ENCODE measurements at places on chromosomes 12 and 14. TPM values are rescaled to one million over a fixed set of nuclear protein-coding genes. Genes with fewer than 3 reads are reported as not detected.
A peak's percentile ranks its signal among the peaks of the same experiment; 100 is the strongest.

The VASH1 gene
- total RNA-seq: 12.2 TPM

The DHH gene
- 2.2 TPM for total RNA-seq

The CCDC38 gene
- not detected for total RNA-seq

The PARPBP gene
- total RNA-seq: 0.45 TPM

The DAZAP2 gene
- total RNA-seq: 381 TPM

The HSPB8 gene
- total RNA-seq: 447 TPM

The PCBP2 gene
- total RNA-seq: 364 TPM

The LMBR1L gene
- 25.7 TPM for total RNA-seq

The PRR4 gene
- total RNA-seq: 2.1 TPM

The DAO gene
- not detected for total RNA-seq

The KLHDC1 gene
- total RNA-seq: 8.3 TPM

The TCL1A gene
- total RNA-seq: not detected

- no peak overlapping the region for H3K4me3 ChIP-seq
- peak overlapping the region; percentile 17 for H3K27ac ChIP-seq
- peaks cover 91% of the 10 kb centered on the region for H3K36me3 ChIP-seq
- H3K4me1 ChIP-seq: peaks cover 75% of the 10 kb centered on the region
These were observed 14.2 kb downstream of the ZFYVE21 start for GRCh38 chr14:103729496-103730448.

GRCh38 chr12:111182382-111182781, 186.5 kb downstream of the PHETA1 start:
- H3K4me3 ChIP-seq: no peak overlapping the region
- peaks cover 24% of the 10 kb centered on the region for H3K4me1 ChIP-seq
- H3K36me3 ChIP-seq: no peaks in the 10 kb centered on the region
- no peak overlapping the region for H3K27ac ChIP-seq
- no peak for DNase-seq

- peaks cover 56% of the 10 kb centered on the region for H3K4me1 ChIP-seq
- no peak overlapping the region for H3K27ac ChIP-seq
- no peak for DNase-seq
- no peak overlapping the region for H3K4me3 ChIP-seq
These were observed 4.7 kb downstream of the TSPAN9 start for GRCh38 chr12:3081886-3082285.

- H3K4me3 ChIP-seq: no peak overlapping the region
- no peak overlapping the region for H3K27ac ChIP-seq
- peaks cover 4% of the 10 kb centered on the region for H3K27me3 ChIP-seq
These were observed 3.7 kb downstream of the PIANP start for GRCh38 chr12:6696690-6697583.

- DNase-seq: no peak
- H3K36me3 ChIP-seq: peaks cover 68% of the 10 kb centered on the region
- no peak overlapping the region for H3K4me3 ChIP-seq
- no peaks in the 10 kb centered on the region for H3K27me3 ChIP-seq
- no peak overlapping the region for H3K27ac ChIP-seq
These were observed 18.7 kb downstream of the SART3 start for GRCh38 chr12:108542320-108542719.

DNA sequence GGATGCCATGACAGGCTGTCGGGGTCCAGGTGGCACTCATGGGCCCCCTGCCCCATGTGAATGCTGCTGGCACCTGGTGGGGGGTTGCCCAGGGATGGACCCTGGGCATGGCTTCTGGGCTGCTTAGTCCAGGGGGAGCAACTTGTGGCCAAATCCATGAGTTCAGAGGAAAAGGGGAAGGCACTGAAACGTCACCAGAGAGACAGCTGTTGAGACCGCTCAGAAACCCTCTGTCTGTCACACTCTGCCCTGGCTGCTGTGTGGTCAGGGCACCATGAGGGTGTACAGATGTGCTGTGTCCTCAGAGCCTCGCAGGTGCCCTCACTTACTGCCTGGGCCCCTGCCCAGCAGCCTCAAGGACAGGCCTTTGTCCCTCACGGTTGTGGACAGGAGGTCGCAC, 9.4 kb downstream of the CLBA1 start:
- DNase-seq: no peak
- no peaks in the 10 kb centered on the region for H3K27me3 ChIP-seq

DNA sequence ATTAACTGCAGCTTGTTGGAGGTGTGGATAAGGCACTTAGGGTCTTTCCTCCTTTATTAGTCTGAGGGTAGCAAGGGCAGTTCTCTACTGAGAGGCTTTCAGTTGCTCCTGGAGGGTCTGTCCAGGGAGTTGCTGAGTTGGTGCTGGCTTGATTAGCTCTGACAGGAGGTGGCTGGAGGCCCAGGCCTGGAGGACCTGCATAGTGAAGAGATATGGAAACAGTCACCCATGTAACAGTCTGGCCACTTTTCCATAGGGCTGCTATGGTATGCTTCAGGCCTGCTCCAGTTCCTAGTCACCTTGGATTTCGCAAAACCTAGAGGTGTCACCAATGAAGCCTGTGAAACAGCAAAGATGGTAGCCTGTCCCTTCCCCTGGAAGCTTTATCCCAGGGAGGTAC, 143.3 kb upstream of the SLC38A2 start:
- no peak overlapping the region for H3K4me3 ChIP-seq
- H3K27ac ChIP-seq: no peak overlapping the region
- no peaks in the 10 kb centered on the region for H3K27me3 ChIP-seq
- DNase-seq: no peak
- no peaks in the 10 kb centered on the region for H3K36me3 ChIP-seq

DNA sequence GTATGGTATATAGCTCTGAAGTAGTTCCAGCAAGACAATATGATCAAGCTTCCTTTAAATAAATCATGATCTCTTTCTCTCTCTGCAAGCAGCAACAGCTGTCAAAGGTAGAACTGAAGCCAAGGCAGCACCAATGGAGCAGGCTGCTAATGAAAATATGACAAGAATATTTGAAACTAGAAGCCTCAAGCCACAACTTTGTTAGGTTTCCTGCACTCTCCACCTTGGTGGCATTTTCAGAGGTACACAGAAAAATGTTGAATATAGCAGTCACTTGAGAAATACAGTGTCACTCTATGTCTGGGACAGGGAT, 43.8 kb upstream of the PSMA6 start:
- H3K4me3 ChIP-seq: no peak overlapping the region
- no peaks in the 10 kb centered on the region for H3K36me3 ChIP-seq
- peaks cover 16% of the 10 kb centered on the region for H3K4me1 ChIP-seq
- H3K27ac ChIP-seq: peak overlapping the region; percentile 53
- no peaks in the 10 kb centered on the region for H3K27me3 ChIP-seq

- DNase-seq: no peak
- no peak overlapping the region for H3K4me3 ChIP-seq
- no peak overlapping the region for H3K27ac ChIP-seq
- H3K4me1 ChIP-seq: peaks cover 2% of the 10 kb centered on the region
These were observed 8.1 kb downstream of the PRPF40B start for GRCh38 chr12:49631336-49631907.

GRCh38 chr12:103677341-103677740, 90.3 kb downstream of the STAB2 start:
- H3K4me3 ChIP-seq: no peak overlapping the region
- H3K4me1 ChIP-seq: peaks cover 6% of the 10 kb centered on the region
- H3K27me3 ChIP-seq: no peaks in the 10 kb centered on the region
- H3K27ac ChIP-seq: no peak overlapping the region

DNA sequence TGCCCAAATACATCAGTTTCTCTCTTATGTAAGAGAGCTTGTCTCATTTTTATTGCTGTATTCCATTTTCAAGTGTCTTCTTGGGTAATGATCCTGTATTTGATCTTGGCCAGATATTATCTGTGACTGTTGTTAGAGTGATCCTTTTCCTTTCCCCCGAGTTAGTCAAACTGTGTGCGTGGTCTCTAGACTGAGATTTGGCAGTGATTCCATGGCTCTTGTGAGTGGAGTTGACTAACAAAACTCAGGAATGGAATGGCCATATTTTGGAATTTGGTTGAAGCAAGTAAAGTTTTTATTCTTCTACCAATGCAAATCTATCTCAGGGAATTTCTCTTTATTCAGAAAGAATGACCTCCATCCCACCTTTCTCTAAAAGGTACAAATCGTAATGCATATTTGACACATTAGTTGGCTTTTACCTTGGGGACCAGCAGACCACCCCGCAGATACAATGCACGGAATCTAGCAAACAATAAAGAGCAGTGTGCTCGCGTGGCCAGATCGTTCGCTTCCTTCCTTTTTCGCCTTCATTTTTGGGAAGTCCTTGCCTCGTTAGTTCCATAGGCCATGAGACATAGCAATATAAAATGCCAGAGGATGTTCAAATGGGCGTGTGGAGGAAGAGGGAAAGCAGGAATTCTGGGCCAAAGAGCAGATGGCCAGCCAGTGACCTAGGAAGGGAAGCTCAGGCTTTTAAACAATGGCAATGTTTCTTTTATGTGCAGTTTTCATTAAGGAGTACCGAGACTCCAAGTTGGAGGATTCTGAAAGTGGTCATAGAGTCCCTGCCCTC, 24.4 kb downstream of the ETV6 start:
- H3K36me3 ChIP-seq: no peaks in the 10 kb centered on the region
- H3K4me1 ChIP-seq: peaks cover 97% of the 10 kb centered on the region
- no peak for DNase-seq
- H3K27ac ChIP-seq: no peak overlapping the region
- H3K4me3 ChIP-seq: no peak overlapping the region

- no peaks in the 10 kb centered on the region for H3K27me3 ChIP-seq
- DNase-seq: no peak
- H3K4me3 ChIP-seq: peak overlapping the region; percentile 45
- H3K36me3 ChIP-seq: no peaks in the 10 kb centered on the region
These were observed 583 bp downstream of the DNAH10 start for GRCh38 chr12:123762715-123763052.

DNA sequence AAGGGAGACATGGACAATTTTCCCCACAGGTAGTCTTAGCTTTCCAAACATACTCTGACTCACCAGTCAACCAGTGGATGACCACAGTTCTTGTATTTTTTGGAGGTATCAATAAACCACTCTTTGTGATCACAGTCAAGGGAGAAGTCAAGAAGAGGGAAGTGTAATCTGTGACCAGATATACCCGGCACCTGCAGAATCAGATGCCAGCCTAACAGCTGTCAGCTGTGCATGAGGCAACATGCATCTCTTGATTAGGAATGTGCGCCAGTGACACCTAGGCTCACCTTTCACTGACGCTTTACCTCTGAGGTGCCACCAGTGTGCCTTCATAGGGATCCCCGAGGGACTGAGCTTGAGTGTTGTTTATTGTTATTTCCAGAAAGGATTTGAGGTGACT, 20.0 kb downstream of the PROX2 start:
- no peak overlapping the region for H3K4me3 ChIP-seq
- H3K27ac ChIP-seq: no peak overlapping the region
- H3K36me3 ChIP-seq: no peaks in the 10 kb centered on the region
- no peaks in the 10 kb centered on the region for H3K27me3 ChIP-seq
- peaks cover 45% of the 10 kb centered on the region for H3K4me1 ChIP-seq

DNA sequence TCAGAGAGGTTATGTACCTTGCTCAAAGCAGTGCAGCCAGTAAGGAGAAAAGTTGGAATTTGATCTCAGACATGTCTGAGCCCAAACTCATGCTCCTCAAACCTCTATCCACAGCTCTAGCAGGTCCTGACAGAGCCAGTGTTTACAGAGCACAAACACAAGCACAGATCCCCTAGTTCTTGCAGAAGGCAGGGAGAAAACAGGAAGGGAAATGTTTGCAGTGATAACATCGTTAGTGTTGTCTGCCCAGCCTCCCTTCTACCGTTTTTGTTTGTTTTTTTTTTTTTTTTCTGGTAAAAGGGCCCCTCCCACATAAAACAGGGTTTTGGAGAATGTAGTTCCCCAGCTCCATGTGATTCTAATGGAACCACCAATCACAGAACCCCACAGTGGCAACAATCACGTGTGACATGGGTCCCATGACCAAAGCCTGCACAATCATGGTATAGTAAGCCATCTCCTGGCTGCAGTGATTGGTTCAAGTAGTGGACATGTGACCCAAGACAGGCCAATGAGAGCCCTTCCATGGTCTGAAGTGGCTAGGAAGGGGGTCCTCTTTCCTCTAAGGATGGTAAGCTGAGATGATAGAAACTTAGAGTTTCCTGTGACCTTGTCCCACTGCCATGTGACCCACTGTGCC, 513.4 kb downstream of the MED13L start:
- H3K4me1 ChIP-seq: no peaks in the 10 kb centered on the region
- DNase-seq: no peak
- no peaks in the 10 kb centered on the region for H3K36me3 ChIP-seq

GRCh38 chr12:26621932-26622331, 211.1 kb downstream of the ITPR2 start:
- H3K4me1 ChIP-seq: no peaks in the 10 kb centered on the region
- H3K27me3 ChIP-seq: no peaks in the 10 kb centered on the region
- no peak overlapping the region for H3K27ac ChIP-seq
- no peak overlapping the region for H3K4me3 ChIP-seq
- no peak for DNase-seq

GRCh38 chr12:105449431-105449830, 118.9 kb downstream of the C12orf75 start:
- no peaks in the 10 kb centered on the region for H3K4me1 ChIP-seq
- no peak for DNase-seq
- H3K4me3 ChIP-seq: no peak overlapping the region
- no peak overlapping the region for H3K27ac ChIP-seq
- H3K36me3 ChIP-seq: no peaks in the 10 kb centered on the region

DNA sequence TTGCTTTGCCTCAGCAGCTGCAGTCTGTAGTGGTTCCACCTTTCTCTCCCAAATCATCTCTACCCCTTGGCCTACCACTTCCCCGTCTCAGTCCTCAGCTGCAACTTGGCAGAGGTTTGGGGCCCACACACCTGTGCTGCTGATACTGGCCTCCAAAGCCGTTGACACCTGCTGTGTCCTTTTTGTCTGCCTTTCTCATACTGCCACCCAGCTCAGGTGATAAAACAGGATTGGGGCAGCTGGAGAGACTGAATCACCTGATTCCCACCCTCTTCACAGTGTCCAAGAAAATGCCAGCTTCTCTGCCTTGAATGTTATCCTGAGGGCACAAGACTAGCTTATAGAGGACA, 103.7 kb downstream of the ETV6 start:
- H3K4me3 ChIP-seq: no peak overlapping the region
- no peaks in the 10 kb centered on the region for H3K27me3 ChIP-seq
- peaks cover 3% of the 10 kb centered on the region for H3K36me3 ChIP-seq
- H3K4me1 ChIP-seq: peaks cover 44% of the 10 kb centered on the region

- H3K36me3 ChIP-seq: no peaks in the 10 kb centered on the region
- H3K4me3 ChIP-seq: no peak overlapping the region
- H3K4me1 ChIP-seq: no peaks in the 10 kb centered on the region
- DNase-seq: no peak
These were observed 43.1 kb upstream of the DICER1 start for GRCh38 chr14:95200404-95200803.

GRCh38 chr14:87994974-87995373, 2.0 kb upstream of the GALC start:
- H3K27me3 ChIP-seq: no peaks in the 10 kb centered on the region
- no peaks in the 10 kb centered on the region for H3K36me3 ChIP-seq
- H3K27ac ChIP-seq: no peak overlapping the region

- peaks cover 14% of the 10 kb centered on the region for H3K4me1 ChIP-seq
- H3K4me3 ChIP-seq: peak within 1 kb of the TSS; percentile 46
- no peaks in the 10 kb centered on the region for H3K36me3 ChIP-seq
- peaks cover 86% of the 10 kb centered on the region for H3K27me3 ChIP-seq
- H3K27ac ChIP-seq: no peak within 1 kb of the TSS
These were observed at the start of gene KCNH5 for GRCh38 chr14:63045234-63045611. KCNH5 (minus strand) TSS chr14:63045458; CDS start chr14:63045186, 272 bp downstream.

- no peaks in the 10 kb centered on the region for H3K27me3 ChIP-seq
- no peak for DNase-seq
- no peak overlapping the region for H3K4me3 ChIP-seq
- H3K36me3 ChIP-seq: no peaks in the 10 kb centered on the region
These were observed 6.1 kb upstream of the SNAPC1 start for GRCh38 chr14:61756135-61756534.

- no peak for DNase-seq
- no peaks in the 10 kb centered on the region for H3K36me3 ChIP-seq
- no peaks in the 10 kb centered on the region for H3K4me1 ChIP-seq
- H3K4me3 ChIP-seq: no peak overlapping the region
- no peaks in the 10 kb centered on the region for H3K27me3 ChIP-seq
These were observed 6.5 kb upstream of the CPNE6 start for GRCh38 chr14:24064856-24065255.

Measured in esophagus muscularis mucosa (tissue), 4 donors.